ENCODE measurements at places on chromosomes 6 and 20.

- DNase-seq, result no peak
Observed at GRCh38 chr6:137677709-137678108, 183.5 kb upstream of the OLIG3 start.

GRCh38 chr6:151443911-151444621, 7.9 kb downstream of the RMND1 start:
- DNase-seq, result no peak

DNA sequence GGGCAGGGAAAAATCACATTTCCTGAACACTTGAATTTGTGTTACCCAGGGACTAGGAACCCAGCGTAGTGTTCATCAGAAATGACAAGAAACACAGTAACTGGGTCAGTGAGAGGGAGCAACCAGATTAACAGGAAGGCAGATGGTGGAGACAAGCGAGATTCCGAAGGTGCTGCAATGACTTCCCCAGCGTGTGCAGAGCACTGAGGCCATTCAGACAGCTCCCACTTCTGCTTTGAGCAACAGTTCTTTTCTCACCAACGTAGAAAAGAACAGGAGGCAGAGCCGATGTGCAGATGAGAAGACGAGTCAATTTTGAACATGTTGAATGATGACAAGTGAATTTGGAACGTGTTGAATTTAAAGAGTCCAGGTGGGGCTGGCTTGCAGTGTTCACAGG, 63.1 kb upstream of the IFNGR1 start:
- no peak for DNase-seq

GRCh38 chr6:45084257-45084656, 243.9 kb upstream of the RUNX2 start:
- no peak for DNase-seq

GRCh38 chr20:33686984-33687366, 790 bp upstream of the E2F1 start:
- DNase-seq, result no peak

- DNase-seq, result no peak
Observed at GRCh38 chr6:158389193-158389919, 77.1 kb downstream of the TULP4 start.

- DNase-seq, result no peak
Observed at GRCh38 chr6:35810971-35811698, 6.0 kb downstream of the LHFPL5 start.

GRCh38 chr6:34515473-34516387, 40.4 kb downstream of the SPDEF start:
- no peak for DNase-seq

DNA sequence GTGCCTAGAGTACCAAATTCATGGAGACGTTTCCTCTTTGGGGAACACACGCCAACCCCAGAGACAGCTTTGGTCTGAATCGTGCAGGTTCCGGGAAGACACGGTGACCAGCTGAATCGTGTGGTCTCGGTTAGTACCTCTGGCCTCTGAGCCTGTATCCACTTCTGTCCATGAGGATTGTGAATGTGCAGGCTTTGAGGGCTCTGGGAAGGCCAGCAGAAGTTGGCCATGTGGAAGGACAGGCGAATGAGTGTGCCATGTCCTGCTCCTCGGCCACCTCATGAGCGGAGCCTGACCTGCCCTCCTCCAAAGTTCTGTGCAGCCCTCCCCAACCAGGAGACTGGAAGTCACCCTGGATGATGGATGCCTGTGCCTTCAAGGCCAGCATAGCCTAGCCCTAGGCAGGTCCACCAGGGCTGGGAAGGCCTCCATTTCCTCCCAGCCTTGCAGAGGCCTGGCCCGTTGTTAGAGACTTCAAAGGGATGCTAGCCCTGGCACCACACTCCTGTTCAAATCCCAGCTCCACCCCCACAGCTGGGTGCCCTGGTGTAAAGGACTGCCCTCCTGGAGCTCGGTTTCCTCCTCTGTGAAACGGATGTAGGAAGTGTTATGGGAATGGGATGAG, 1.7 kb upstream of the TMEM74B start:
- DNase-seq, result no peak

DNA sequence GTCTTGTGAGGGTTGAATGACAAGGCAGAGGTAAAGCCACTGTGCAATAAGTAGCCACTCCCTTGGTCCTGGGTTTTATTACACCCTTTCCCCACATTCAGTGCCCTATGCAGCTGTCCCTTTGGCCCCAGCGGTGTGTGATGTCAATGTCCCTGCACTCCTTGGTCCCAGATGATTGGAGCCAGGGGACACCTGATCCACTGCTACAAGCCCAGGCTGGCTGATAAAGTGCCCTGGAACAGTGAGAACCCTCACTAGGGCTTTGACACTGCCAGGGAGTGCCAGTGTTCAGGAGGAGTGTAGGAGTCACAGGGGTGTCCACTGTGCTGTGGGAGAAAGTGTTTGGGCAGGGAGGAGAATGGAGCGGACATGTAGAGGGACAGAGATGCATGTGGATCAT, 30.4 kb downstream of the GABRR1 start:
- no peak for DNase-seq

- DNase-seq, result no peak
Observed at GRCh38 chr20:38402816-38403215, 32.3 kb downstream of the SNHG17 start.

- DNase-seq, result no peak
Observed at GRCh38 chr6:142903812-142904211, 41.2 kb downstream of the HIVEP2 start.

DNA sequence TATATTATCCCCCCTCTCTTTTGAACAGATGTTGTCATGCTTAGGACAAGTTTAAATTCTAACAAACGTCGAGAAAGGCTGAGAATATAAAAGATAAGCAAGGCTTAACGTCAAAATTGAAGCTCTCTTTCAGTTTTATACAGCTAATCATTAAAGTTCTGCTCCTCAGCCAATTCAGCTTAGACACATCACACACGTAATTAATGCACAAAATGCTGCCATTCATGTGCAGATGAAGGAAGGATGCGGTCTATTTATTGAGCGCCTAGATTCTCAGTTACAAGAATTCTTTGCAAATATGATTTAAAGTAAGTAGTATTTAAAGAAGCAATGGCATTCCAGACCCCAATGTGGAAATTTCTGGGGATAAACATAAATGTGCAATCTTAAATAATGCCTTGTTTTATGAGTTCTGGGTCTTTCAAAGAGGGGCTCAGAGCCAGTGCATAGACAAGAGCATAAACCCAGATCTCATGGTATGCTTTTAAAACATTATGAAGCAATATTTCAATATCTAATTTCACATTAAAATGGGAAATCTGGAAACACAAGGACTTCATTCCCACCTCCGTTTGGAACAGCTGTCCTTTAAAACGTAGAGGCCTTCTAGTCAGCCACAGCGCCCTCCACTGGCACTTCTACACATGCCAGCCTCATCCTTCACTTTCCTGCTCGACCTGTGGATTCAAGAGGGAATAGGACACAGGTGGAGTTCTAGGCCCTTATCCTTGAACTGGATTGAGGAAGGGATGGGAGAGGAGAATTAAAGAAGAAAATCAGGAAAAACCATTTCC, 85.8 kb downstream of the LYRM4 start:
- DNase-seq, result no peak

- DNase-seq, result no peak
Observed at GRCh38 chr6:56549014-56549413, 93.7 kb downstream of the DST start.

DNA sequence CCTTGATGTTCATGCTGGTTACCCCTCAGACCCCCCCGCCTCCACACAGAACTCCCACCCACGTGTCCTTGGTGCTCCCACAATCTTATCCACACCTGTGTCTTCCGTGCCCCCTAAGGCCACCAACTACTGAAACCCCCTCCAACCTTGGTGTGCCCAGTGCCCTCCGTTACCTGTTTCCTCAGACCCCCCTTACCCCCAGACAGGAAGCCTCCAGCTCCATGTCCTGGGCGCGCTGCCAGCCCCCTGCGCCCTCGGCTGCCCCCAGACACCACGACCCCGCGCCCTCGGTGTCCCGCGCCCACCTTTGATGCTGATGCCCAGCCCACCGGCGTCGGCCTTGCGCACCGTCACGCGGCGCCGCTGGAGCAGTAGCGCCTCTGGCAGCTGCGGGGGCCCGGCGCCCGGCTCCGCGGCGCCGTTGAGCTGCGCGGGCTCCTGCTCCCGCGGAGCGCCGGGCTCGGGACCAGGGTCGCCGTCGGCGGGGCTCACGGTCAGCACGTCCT, 504 bp downstream of the SNTA1 start:
- DNase-seq, result no peak

DNA sequence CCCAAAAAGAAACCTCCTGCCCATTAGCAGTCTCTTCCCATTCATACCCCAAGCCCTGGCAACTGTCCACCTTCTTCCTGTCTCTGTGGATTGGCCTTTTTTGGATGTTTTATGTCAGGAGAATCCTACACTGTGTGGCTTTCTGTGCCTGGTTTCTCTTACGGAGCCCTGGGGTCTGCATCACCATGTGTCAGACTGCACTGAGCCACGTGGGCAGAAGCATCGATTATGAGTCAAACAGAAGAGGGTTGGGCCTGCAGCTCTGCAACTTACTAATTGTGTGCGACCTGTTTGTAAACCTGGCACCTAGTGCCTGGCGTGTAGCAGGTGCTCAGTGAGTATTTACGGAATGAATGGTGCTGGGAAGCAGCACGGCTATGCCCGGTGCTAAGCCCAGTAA, 62.6 kb downstream of the IGF2R start:
- DNase-seq, result no peak

DNA sequence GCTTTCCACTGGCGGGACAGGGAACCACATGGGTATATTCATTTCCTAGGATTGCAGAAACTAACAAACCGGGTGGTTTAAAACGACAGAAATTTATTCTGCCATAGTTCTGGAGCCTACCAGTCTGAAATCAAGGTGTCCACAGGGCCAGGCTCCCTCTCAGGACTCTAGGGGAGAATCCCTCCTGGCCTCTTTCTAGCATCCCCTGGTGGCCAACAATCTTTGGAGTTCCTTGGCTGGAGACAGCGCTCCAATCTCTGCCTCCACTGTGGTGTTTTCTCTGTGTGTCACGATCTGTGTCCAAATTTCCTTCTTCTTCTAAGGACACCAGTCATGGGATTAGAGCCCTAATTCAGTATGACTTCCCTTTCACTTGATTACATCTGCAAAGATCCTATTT, 95.0 kb downstream of the SCML4 start:
- no peak for DNase-seq

GRCh38 chr20:37431786-37432185, 85.8 kb downstream of the SRC start:
- no peak for DNase-seq

DNA sequence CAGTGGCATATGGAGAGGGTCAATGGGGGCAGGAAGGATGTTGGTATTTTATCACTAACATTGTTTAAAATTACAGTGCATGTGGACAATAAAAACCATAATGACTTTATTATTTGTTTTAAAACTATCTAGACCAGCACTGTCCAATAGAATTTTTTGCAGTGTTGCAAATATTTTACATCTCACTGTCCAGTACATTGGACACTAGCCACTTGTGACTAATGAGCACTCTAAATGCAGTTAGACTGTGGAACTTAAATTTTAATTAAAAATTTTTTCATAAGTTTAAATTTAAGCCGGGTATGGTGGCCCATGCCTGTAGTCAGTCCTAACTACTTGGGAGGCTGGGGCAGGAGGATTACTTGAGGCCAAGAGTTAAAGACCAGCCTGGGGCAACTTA, 101.7 kb downstream of the DTD1 start:
- no peak for DNase-seq

GRCh38 chr6:39965751-39966150, 31.5 kb upstream of the MOCS1 start:
- no peak for DNase-seq

GRCh38 chr20:39524371-39524911, 562.3 kb downstream of the DHX35 start:
- DNase-seq, result no peak
